ENCODE measurements at places on chromosomes 16 and 17.

DNA sequence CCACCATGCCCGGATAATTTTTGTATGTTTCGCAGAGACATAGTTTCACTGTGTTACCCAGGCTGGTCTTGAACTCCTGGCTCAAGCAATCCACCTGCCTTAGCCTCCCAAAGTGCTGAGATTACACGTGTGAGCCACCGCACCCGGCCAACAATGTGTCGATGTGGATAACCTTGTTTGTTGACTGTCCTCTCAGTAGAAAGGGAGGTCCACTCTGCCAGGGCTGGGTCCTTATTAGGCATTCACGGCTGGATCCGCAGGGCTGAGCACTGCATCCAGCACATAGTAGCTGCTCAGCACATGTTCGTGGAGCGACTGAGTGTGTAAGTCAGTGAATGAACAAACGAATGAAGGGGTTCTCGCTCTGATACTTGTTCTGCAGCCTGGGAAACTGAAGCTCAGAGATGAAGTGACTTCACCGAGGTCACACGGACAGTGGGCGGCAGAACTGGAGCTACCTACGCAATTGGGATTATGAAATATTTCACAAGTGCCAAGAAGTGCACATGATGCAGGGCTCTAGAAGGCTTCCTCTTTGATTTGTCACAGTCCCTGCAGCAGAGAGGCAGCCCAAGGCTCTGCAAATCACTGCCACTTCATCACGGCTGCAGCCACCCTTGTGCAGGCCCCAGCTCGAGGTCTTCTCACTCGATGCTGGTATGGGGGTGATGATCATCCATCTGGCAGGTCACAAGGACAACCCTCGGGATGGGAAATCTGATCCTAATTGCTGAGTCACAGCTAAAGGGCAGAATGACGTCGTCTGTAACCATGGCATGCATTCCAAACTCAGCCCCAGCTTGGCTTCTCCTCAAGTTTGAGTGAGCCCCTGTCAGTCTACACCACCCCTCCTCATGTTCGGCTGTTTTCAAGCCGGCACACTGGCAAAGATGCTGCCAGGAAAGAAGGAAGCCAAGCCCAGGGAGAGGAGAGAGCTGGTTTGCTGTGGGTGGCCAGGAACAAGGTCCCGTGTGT is 28.0 kb upstream of the SNN start:
- DNase-seq: no peak

DNA sequence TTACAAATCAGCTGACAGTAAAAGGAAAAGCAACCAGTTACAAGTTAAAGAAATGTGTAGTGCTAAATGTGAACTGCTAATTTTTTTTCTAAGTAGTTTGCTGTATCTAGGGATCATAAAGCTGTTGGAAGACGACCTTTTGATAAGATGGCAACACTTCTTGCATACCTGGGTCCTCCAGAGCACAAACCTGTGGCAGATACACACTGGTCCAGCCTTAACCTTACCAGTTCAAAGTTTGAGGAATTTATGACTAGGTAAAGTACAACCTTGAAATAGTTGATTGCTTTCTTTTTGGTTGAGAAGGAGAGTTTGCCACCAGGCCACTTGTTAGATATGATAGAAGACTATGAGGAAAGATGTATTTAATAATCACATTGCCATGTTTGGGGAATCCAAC is 35.4 kb downstream of the OMG start:
- DNase-seq: no peak

DNA sequence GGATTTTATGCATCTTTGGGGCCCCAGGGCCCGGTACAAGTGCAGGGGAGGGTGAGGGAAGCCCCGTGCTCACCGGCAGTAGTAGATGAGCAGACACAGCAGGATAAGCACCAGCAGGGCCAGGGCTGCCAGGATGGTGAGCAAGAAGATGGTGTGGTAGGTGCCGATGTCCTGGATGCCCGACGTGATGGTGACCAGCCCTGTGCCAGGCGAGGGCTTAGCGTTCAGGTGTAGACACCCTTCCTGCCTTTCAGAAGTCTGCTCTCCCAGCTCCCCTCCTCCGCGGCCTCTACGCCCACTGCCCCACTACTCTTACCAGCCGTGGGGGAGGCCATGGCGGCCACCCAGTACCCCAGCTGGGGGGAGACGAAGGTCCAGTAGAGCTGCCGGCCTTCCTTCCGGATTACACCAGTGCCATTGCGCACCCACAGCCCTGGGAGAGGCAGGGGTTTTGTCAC is 8.0 kb downstream of the FAM171A2 start:
- DNase-seq: no peak

- DNase-seq: no peak
Observed at GRCh38 chr17:38425744-38426143, 2.5 kb upstream of the ARHGAP23 start.

All from activated CD4-positive, alpha-beta T cell treated with anti-CD3 and anti-CD28 coated beads for 4 hours (primary cell).